ENCODE measurements at places on chromosomes 3 and 15. TPM values are rescaled to one million over a fixed set of nuclear protein-coding genes. Genes with fewer than 3 reads are reported as not detected.

The IP6K1 gene
- 65.9 TPM for polyA plus RNA-seq

The BCHE gene
- 36.0 TPM for polyA plus RNA-seq

The RBM6 gene
- polyA plus RNA-seq = 175 TPM

The FGF7 gene
- polyA plus RNA-seq = 5.8 TPM

The FBXO40 gene
- polyA plus RNA-seq = 0.09 TPM

The SOX2 gene
- 294 TPM for polyA plus RNA-seq
